ENCODE measurements at places on chromosomes 2 and 18.
A peak's percentile ranks its signal among the peaks of the same experiment; 100 is the strongest.

DNA sequence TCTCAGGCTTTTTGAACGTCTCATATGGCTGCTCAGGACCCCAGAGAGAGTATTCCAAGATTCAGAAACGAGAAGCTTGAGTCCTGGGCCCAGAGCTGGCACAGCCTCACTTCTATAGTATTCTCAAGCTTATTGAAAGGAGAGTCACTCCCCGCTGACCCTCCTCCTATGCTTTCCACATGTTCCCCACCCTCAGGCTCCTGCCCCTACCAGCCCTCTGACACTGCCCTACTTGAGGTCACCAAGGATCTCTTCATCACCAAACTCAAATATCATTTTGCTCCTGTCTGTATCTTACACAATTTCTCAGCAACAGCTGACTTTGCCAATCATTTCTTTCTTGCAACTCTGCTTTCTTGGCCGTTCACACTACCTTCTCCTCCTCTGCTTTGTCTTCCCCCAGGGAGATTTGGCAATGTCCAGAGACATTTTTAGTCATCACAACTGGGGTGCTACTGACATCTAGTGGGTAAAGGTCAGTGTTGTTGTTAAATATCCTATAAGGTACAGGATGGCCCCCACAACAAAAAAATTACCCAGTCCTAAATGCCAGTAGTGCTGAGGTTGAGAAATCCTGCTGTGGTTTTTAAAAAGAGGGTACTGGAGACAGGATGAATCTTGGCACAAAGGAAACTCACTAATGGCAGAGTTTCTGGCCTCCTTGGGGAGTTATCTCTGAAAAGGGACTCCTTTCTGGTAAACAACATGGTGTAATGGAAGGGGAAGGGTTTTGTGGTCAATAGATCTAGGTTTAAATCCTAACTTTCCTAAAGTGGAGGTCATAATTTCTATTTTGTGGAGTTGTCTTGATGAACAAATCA lies 26.9 kb upstream of the INSIG2 start:
- DNase-seq = no peak

DNA sequence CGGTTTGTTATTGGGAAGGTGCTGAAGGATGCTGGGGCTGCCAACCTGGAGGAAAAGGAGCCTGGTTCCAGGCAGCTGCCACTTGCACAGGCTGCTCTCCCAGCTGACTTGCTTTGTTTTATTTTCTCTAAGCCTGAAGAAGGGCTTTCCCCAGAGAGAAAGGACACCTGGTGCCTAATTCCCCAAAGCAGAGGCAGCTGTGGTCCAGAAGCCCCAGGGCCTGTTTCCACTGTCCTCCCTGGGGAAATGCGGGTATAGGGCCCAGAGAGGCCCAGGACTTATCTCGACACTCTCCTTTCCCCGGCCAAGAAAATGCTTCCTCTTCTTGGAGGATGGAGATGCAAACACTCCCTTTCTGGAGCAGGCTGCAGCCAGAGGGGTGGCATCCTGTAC lies 30.1 kb downstream of the INO80C start:
- DNase-seq = no peak

- DNase-seq = no peak
Measured at GRCh38 chr2:101612019-101612418, 85.5 kb upstream of the MAP4K4 start.

DNA sequence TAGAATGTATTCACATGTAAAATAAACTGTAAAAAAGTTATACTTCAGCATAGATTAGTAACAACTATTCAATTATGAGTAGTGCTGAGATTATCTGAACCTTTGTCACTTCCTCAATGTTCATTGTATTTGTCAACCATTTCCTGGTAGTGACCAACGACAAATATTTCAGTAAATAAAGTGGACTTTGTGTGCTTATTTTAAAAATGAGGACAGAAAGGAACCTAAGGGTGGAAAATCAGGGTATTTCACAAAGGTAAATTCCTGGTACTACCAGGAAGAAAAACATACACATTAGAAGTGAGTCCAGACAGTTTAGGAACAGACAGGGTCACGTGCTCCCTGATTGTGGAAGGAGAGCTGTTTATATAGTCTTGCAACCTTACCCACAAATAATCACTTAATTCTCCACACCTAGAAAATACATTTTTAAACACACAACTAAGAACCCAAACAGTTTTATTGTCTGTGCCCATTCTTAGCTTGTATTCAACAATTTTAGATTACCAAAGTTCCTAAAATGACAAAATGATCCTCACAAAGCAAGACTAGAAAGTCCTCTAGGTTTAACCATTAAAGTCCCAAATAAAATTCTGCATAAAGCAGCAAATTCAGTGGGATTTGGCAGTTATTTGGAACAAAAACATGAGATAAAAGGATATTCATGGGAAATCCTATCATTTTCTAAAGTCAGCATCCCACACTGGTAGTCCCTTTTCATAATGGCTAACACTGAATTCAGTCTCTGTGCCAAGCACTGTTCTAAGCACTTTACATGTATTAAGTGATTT lies 28.2 kb downstream of the PELI1 start:
- no peak for DNase-seq

DNA sequence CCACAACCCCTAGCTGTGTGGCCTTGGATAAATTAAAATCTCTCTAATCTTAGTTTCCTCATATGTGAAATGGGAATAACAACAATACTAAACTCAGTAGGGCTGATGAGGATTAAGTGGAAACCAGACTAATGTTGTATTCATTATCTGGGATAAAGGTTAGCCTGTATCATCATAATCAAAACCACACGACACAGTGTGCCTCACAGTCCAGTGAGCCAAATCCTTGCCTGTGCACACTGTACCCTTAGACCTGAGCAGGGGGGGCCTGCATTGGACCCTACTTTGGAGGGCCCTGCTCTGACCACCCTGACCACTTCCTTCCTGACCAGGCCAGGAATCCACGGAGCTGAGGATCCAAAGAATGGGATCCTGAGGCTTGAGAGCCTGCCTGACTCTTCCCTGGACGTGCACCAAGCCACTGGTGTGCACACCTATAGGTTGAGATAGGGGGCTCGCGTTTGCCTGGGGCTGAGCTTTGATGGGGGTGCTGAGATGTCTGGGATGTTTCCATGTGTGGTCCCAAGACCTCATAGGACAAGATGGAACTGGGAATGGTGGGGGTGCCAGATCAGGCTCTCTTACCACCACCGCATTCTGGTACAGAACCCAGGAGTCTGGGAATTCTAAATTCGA lies 69.7 kb downstream of the TGOLN2 start:
- DNase-seq = no peak

GRCh38 chr2:96110621-96111256 lies 5.6 kb downstream of the ADRA2B start:
- DNase-seq = no peak

DNA sequence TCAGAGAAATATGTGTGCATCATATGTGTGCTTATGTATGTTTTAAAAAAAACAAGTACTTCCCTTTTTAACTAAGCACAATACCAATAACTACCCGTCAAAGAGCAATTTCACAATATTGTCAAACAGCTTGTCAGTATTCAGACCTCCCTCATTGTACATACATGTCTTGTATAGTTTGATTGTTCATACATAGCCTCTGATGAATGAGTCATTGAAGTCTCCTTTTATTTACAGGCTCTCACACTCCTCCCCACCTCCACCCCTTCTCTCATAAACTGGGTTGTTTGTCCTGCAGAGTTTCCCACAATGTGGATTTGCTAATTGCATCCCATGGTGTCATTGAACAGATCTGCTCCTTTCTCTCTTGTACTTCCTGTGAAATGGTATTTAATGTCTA lies 132.8 kb upstream of the L3MBTL4 start:
- no peak for DNase-seq

GRCh38 chr18:49858309-49859020 lies 45.1 kb upstream of the ACAA2 start:
- peak; percentile 56 for DNase-seq

GRCh38 chr18:46155641-46156051 lies 51.5 kb downstream of the HAUS1 start:
- peak; percentile 69 for DNase-seq

DNA sequence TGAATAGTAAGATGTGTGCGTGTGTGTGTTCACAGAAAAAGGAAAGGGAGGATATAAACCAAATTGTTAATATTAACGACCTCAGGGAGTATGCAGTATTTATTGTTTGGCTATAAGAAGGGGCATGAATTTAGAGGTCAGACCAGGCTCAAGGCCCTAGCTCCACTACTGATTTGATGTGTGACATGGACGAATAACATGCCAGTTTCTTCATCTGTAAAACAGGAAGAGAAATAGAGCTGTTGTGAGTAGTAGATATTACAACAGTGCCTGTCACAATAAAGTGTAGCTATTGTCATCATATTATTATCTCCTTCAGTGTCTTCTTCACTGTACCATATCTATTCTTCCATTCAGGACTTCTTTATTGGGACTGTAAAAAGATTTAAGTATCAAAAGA lies 4.1 kb upstream of the MAT2A start:
- DNase-seq = no peak

GRCh38 chr2:23092831-23093230 lies 292.1 kb upstream of the KLHL29 start:
- no peak for DNase-seq

- DNase-seq = no peak
Measured at GRCh38 chr2:178363252-178363651, 87.7 kb downstream of the PRKRA start.

- no peak for DNase-seq
Measured at GRCh38 chr2:232349546-232349945, 29.0 kb upstream of the ALPP start.

GRCh38 chr18:45802814-45803492 lies 22.5 kb upstream of the SIGLEC15 start:
- DNase-seq = peak; percentile 24

- DNase-seq = no peak
Measured at GRCh38 chr18:39776766-39777165, 2178.3 kb upstream of the PIK3C3 start.

DNA sequence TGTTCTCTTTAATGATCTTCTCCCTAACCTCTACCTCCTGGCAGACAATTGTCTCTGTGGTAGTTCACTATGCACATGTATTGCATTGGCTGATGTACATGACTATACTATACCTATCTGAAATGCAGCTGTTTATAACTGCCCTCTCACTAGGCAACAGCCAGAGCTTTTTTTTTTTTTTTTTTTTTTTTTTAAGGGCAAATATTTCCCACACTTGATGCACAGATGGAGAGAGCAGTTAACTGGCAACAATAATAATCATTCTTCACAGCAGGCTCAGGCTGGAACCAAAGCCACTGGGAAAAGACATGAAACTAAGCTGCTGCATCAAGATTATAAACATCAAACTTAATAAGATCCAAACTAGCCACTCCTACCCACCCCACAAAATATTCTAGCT lies 707.7 kb downstream of the LRP1B start:
- no peak for DNase-seq

DNA sequence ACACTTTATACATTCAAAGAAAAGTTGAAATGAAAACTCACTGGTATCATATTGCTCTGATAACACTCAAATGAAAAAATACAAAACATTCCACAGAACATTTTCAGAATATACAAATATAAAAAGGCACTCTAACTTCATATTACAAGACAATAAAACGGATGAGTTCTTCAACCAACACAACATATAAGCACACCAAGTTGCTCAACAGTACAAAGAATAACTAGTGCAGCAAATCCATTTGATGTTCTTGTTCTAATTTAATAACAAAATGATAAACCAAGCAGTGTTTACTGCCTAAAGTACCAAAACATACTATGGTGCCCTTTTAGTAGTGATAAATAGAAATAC lies 60.8 kb upstream of the PGAP1 start:
- DNase-seq = no peak

DNA sequence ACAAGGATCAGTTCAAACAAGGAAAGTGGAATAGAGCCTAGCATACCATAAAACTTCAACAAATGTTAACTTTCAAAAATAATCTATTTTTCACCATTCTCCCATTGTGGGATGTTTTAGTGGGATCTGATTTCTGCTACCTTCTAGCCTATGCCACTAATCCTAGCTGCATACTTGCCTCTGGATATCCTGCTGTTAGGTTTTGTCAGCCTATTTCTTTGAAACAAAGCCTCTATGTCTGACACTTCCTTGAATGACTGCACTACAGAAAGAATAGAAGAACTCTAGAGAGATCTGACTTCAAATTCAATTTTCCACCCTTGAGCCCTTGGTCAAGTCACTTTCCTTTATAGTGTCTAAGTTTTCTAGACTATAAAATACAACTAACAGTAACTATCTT lies 291.5 kb downstream of the PTH2R start:
- DNase-seq = no peak

- no peak for DNase-seq
Measured at GRCh38 chr2:113992090-113992489, 102.2 kb downstream of the ACTR3 start.

DNA sequence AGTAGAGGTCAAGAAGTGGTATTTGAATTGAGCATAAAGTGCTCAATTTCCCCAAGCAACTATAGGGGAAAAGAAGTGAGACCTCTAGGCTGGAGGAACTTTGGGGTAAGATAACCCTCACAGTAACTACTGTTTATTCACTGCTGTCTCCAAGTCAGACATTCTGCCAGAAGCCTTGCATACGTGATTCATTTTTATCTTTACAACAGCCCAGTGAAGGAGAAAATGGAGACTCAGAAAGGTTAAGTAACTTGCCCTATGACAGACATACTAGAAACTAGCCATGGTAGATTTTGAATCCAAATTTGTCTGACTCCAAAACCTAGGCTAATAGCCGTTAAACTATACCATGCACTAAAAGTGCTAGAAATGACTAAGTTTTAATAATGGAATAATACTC lies 28.4 kb downstream of the DNAJC10 start:
- no peak for DNase-seq

DNA sequence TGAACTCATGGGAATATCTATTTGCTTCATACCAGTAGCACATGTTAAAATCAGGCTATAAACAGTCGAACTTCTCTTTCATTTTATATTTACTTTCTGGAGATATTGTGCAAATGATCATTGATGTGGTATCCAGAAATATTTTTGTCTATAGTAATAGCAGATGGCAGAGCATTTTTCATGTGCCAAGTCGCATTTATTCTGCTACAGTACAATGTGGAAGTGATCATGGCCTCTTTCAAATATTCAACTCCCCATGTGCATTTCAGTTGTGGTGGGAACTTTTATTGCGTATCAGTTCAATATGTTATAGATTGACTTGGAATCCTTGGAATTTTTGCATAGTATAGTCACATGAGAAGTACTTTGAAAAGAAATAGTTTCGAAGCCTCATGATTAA lies 57.4 kb downstream of the RHBDD1 start:
- no peak for DNase-seq

- DNase-seq = no peak
Measured at GRCh38 chr18:73683409-73684238, 464.0 kb downstream of the FBXO15 start.
